ENCODE measurements at places on chromosomes 2 and 18.
A peak's percentile ranks its signal among the peaks of the same experiment; 100 is the strongest.

DNA sequence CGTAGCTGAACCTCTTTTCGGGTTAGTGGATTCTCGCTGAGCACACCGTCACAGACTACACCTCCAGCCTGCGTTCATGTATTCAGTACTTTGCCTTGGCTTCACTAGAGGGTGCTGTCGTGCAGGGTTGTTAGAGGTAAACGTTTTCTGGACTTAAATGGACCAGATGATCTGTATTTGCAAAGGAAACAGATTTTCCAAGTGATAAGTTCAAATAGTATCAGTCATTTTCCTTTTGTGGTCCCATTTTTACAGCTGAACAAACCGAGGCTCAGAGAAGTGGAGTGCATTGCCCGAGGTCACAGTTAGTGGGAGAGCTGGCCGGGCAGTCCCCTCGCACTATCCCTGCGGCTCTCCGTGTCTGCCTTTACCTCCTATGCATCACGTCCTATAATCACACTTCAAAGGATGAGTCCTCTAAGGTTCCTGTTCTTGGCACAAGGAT, 125.9 kb downstream of the MAP4K4 start:
- peak; percentile 33 for DNase-seq

DNA sequence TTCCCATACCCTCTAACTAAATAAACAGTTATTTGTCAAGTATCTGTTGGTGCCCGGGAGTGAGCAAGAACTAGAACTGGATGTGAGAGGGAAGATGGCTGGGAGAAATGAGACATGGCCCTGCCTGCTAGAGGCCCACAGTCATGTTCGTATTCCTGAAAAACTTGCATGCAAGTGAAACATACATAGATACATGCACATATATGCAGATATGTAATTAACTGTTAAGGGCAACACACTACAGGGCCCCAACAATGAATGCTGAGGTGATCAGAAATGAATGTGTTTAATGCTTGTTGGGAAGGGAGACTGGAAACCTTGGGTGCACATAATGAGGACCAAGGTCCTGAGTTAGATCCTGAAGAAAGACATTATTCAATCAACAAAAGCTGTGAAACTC, 49.8 kb downstream of the ADD2 start:
- no peak for DNase-seq

GRCh38 chr2:152336854-152337510, 2.0 kb downstream of the FMNL2 start:
- peak; percentile 48 for DNase-seq

DNA sequence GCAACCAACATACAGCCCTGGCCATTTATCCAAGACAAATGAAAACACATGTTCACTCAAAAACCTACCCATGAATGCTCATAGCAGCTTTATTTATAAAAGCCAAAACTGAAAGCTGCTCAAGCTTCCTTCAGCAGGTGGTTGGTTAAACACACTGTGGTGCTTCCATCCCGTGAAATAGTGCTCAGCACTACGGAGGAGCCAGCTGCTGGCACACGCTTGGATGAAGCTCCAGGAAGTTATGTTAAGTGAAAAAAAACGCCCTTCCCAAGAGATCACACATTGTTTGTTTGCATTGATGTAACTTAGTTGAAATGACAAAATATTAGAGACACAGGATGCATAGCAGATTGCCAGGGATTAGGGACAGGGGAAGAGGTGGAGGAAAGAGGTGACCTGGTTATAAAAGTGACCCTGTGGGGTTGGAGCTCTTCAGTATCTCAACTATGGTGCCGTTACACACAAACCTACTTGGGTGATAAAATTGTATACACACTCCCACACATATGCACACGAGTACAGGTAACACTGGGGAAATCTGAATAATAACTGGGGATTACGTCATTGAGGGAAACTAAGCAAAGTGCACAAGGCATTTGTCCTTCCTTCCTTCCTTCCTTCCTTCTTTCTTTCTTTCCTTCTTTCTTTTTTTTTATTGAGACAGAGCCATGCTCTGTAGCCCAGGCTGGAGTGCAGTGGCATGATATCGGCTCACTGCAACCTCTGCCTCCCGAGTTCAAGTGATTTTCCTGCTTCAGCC, 6.2 kb upstream of the ALPG start:
- no peak for DNase-seq

DNA sequence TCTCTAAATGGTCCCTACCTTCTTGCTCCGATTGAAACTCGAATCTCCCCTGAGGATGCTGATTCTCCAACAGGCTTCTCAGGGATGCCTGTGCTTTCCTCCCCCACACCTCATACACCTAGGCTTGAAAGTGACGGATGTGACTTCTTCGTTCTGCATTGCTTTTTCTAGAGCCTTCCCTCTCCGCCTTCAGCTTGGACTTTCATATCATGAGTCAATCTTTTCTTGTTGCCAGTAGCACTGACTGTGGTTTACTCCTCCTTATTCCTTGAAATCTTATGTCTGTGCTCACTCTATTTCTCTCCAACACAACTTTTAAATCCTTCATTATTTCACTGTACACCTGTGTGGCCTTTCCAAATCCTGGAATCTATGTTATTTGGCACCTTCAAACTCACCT, 451.4 kb downstream of the TMX3 start:
- peak; percentile 30 for DNase-seq

- no peak for DNase-seq
Measured at GRCh38 chr2:9596621-9597311, 34.0 kb downstream of the YWHAQ start.

DNA sequence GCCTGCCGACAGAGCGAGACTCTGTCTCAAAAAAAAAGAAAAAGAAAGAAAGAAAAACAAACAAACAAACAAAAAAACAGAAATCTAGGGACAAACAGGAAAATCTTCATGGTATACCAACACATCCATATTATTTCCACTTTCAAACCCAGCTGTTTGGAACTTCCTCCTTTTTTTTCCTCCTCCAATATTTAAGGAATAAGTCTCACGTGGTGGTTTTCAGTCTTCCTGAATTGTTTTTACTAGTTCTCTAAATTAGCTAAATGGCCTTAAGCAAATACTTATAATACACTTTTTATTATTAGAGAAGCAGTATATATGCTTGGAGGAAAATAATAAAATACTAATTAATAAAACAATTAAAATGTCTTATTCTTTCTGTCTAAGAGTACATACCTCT, 48.7 kb upstream of the GLS start:
- no peak for DNase-seq

DNA sequence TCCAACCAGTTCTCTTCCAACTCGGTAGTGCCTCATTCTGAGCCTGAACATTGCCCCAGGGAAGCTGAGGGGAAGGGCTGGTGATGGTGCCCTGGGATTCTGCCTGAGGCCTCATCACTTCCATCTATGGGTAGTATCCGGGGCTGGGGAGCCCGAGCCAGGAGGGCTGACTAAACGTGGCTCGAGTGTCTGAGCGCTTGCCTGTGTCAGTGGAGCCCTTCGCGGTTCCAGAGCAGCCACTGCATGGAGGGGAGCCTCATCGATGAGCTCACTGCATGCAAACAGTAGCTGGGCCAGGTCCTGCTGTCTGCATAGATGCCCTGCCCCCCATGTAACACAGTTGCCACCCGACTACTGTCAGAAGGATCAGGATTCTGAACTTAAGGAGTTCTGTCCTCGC, 129.3 kb downstream of the GLI2 start:
- DNase-seq = peak; percentile 40

GRCh38 chr18:11078491-11078890, 70.9 kb downstream of the PIEZO2 start:
- no peak for DNase-seq

GRCh38 chr2:241729868-241730267, 4.6 kb upstream of the D2HGDH start:
- no peak for DNase-seq

DNA sequence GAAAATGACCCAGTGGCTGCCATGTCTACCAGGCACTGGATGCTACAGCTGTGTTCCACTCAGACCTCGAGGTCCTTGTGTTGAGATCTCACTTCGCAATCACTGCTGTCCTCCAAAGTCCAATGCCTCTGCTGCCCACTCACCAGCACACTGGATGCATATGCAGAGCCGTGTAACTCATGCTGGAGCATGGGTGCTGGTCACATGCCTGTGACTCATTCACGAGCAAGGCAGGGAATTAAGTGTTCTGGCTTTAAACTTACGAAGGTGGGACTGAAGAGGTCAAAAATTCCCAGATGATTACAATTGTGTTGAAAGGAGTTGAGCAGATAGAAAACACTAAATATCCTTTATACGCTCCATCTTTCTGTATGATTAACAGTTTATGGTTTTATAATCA, 417.5 kb downstream of the NUP35 start:
- DNase-seq = peak; percentile 92

GRCh38 chr2:109260886-109261700, 132.1 kb downstream of the SH3RF3 start:
- peak; percentile 17 for DNase-seq

DNA sequence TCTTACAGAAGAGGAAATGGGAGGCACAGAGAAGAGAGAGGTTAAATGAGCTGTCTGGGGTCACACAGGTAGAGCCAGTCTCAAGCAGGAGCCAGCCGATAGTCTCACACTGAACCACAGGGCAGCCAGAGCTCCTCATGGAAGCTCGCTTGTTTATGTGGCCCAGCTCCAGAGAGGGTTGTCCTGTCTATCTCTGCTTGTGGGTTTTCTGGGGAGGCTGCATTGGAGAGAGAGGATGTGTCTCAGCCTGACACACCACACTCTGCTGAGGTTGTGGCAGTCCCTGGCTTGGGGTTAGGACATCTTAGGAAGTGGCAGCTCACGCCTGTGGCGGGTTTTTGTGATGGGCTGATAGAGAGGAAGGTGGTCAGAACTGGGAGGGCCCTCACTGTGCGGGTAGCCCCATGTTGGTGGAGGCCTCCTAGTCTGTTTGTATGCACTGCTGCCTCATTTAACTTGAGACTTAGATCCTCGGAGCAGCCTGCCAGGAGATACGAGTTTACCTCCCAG, 52.3 kb downstream of the TCF7L1 start:
- DNase-seq = no peak

DNA sequence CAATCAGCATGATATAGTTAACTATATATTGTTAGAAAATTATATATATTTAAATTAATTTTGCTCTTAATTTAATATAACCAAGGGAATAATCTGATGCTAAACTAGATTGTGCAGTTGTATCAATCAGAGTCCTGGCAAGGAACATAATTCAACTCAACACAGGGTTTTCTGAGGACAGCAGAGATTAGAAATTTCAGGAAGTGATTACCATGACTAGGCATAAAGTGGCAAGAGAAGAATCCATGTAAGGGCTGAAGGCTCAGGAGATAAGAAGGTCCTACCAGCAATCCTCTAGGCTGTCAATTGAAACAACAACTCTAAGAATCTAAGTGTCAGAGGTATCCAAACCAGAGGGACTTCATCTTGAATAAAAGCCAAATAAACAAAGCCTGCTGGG, 807.8 kb downstream of the DSC3 start:
- no peak for DNase-seq

DNA sequence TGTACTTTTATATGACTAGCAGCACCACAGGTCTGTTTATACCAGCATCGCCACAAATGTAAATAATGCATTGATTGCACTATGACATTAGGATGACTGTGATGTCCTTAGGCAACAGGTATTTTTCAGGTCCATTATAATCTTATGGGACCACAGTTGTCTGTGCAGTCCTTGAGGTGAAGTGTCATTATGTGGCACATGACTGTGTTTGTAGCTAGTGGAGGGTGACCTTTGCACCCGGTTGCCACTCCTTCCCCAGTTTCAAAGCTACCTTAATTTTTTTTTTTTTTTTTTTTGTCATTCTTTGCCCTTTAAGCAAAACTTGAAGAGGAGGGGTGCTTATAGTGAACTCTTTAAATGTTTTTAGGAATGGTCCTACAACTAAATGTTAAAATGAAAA, 386.4 kb downstream of the THSD7B start:
- no peak for DNase-seq

- no peak for DNase-seq
Measured at GRCh38 chr2:44543773-44544725, 182.3 kb downstream of the CAMKMT start.

GRCh38 chr18:58045242-58046092, 1.4 kb downstream of the NEDD4L start:
- peak; percentile 24 for DNase-seq

DNA sequence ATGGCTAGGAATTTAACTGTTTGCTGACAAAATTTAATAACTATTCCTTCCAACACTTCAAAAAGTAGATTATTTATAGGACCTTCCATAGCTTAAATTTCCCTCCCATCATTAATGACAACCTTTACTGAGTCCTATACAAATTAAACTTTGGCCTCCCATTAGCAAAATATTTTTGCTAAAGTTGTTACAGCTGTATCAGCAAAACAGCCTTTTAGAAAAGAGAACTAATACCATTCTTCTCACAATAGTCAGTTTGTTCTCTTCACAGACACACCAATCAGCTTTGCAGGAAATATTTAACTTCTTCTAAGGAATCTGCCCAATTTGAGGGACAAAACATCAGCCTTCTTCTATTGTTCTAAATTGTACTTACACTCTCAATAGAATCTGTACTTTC, 12.0 kb upstream of the GCFC2 start:
- DNase-seq = no peak

All from HCEC 1CT (cell line).